ENCODE measurements at places on chromosomes 3 and 15. TPM values are rescaled to one million over a fixed set of nuclear protein-coding genes. Genes with fewer than 3 reads are reported as not detected.
A peak's percentile ranks its signal among the peaks of the same experiment; 100 is the strongest.

- DNase-seq = no peak
These were observed 150.7 kb downstream of the SST start for GRCh38 chr3:187519428-187519890.

GRCh38 chr3:56076746-56077145, 391.5 kb downstream of the ERC2 start:
- no peak for DNase-seq

- no peak for DNase-seq
These were observed 445.1 kb upstream of the RBMS3 start for GRCh38 chr3:28835751-28836150.

The LXN gene
- 1.4 TPM for total RNA-seq

The LCTL gene
- total RNA-seq = not detected

- DNase-seq = no peak
These were observed 227.7 kb downstream of the TLE3 start for GRCh38 chr15:69869881-69870505.

- no peak for DNase-seq
These were observed 11.4 kb downstream of the TRAK1 start for GRCh38 chr3:42102571-42102970.

DNA sequence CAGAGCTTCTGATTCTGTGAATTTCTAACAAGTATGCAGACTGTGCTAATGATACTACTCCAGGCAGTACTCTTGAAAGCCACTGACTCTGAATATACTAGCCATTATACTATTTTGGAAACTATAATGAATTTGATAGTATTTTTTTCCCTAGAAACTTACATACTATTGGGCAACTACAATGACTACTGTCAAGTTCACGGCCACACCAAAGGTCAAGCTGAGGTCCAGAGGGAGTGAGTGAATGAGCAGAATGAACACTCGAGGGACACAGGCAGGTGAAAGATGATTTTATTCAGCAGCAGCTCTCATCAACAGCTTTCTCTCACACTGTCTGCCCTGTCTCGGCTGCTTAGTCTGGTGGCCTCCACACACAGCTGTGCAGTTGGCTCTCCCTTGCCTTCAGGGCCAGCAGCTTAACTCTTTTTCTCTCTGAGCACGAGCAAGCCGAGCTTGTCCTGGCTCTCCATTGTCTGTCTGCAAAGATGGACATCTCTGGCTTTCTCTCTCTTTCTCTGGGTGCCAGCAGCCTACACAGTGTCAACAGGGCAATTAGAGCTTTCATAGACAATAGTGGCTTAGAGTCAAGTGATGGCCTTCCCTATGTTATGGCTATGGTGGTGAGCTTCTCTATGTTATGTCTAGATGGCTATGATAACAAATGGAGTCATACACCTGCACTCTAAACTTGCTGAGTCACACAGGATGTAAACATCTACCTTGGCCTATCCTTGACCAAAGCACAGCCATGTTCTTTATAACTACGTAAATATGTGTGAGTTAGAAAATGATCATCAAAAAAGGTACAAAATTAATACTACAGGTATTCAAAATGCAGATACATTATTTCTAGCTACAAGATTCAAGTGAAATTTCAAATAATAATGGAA, 362.4 kb downstream of the CGGBP1 start:
- no peak for DNase-seq

- DNase-seq = no peak
These were observed 62.8 kb downstream of the PEX5L start for GRCh38 chr3:179973931-179974361.

The TSC22D2 gene
- total RNA-seq = 12.2 TPM

- peak; percentile 74 for DNase-seq
These were observed 14.1 kb upstream of the CXCR6 start for GRCh38 chr3:45929042-45929679.

The CNTN3 gene
- not detected for total RNA-seq

The FGF12 gene
- not detected for total RNA-seq

GRCh38 chr3:78919021-78919755, 848.6 kb downstream of the ROBO1 start:
- no peak for DNase-seq

Data from activated naive CD4-positive, alpha-beta T cell treated with anti-CD3 and anti-CD28 coated beads, Interleukin-2, amount 50 U/mL, for 72 hours (primary cell).